Glomerular endothelial cell (primary cell): ENCODE measurements at places on chromosomes 5 and 9. TPM values are rescaled to one million over a fixed set of nuclear protein-coding genes. Genes with fewer than 3 reads are reported as not detected.

Gene RMRP
- total RNA-seq: 2,917 and 4,459 TPM in 2 replicates

GRCh38 chr5:56019306-56020272, 24.8 kb upstream of the IL6ST start:
- DNase-seq: no peak

DNA sequence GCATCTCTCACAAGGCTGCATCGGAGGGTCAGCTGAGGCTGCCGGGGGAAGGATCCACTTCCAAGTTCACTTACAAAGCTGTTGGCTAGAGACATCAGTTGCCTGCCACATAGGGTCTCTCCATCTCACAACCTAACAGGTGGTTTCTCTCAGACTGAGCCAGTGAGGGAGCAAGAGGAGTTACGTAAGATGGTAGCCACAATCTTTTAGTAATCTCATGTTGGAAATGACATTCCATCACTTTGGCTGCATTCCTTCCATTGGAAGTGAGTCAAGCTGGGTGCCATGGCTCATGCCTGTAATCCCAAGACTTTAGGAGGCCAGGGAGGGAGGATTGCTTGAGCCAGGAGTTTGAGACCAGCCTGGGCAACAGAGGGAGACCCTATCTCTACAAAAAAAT, 7.4 kb upstream of the GRK6 start:
- no peak for DNase-seq

- DNase-seq: no peak
Observed at GRCh38 chr5:153390569-153390968, 99.9 kb upstream of the GRIA1 start.

Gene SEMA5A
- total RNA-seq: 3.4 and 5.4 TPM in 2 replicates
